Naive thymus-derived CD4-positive, alpha-beta T cell (primary cell): ENCODE measurements at places on chromosomes 2 and 18.

DNA sequence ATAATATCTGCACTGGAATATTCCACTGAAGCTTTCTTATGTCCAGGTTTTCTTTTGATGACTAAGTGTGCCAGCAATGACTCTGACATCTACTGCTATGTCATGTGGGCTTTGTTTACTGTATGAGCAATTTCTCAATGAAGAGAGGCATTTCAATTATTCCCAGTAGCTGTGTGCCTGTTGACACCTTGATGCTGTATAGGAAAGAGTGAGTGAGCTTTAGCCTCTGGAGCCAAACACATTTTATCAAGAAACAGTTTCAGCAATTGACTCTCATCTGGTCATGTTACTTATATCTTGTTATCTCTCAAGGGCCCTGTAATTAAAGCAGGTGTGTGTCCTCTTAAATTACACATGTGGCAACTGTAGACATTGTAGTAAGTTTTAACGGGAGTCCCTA is 493.2 kb upstream of the FANCL start:
- DNase-seq: no peak

GRCh38 chr2:157903151-157903550 is 27.0 kb upstream of the ACVR1 start:
- no peak for DNase-seq

GRCh38 chr2:100411841-100412292 is 5.6 kb downstream of the CHST10 start:
- no peak for DNase-seq

DNA sequence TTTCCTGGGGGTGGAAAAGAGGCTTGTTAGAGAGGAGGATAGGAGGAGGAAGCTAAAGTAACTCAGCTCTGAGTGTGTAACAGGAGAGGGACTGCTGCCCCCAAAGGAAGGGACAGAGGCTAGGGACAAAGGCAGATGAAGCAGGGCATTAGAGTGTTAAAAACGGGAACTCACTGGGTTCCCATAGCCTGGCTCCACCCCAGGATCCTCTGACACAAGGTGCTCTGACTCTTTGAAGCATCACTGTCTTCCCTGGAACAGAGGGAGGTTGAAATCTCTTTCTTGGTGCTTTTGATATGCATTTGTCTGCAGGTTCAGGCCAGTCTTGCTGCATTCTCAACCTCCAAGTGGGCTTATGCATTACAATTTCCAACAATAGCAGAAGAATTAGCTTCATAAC is 22.9 kb downstream of the IL36A start:
- no peak for DNase-seq

GRCh38 chr2:21728133-21728532 is 604.4 kb downstream of the TDRD15 start:
- no peak for DNase-seq

DNA sequence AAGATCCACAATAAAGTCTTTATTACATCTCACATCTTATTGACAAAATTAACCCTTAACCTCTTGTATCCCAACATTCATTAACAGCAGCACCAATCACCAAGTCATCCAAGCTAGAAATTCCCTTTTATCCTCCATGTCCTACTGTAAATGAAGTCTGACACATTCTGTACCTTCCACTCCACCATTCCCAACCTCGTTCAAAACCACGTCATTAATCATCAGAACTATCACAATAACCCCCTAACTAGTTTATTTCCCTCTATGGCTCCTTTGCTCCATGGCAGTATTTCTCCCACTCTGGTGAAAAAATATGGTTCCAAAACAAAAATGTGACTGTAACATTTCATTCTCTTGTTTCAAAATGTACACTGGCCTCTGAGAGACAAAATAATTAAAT is 1626.2 kb downstream of the LRP1B start:
- no peak for DNase-seq

GRCh38 chr2:149329068-149329467 is 1.3 kb upstream of the LYPD6 start:
- no peak for DNase-seq

- no peak for DNase-seq
These were observed 1.5 kb downstream of the CREB1 start for GRCh38 chr2:207531032-207531952.
